PC-3 (cell line): ENCODE measurements at places on chromosomes 6 and 20. TPM values are rescaled to one million over a fixed set of nuclear protein-coding genes. Genes with fewer than 3 reads are reported as not detected.

DNA sequence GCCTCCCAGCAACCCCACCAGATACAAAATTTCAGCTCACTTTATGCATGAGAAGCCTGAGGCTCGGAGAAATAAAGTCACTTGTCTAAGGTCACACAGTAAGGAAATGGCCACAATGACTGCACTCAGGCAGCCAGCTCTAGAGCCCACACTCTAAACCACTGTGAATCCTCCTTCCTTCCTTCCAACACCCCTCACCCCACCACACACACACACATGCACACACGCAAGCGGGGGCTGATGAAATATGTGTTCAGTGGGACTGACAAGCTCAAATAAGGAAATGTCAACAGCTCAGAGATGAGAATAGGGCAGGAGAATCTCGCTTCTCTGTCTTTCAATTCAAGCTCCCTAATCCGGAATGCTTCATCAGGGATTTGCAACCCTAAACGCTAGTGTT lies 6.0 kb upstream of the BPIFA1 start:
- H3K27me3 ChIP-seq = peaks cover 60% of the 10 kb centered on the region
- no peak overlapping the region for H3K4me3 ChIP-seq
- H3K4me1 ChIP-seq = no peaks in the 10 kb centered on the region
- H3K27ac ChIP-seq = no peak overlapping the region

GRCh38 chr20:24604966-24605665 lies 135.7 kb downstream of the SYNDIG1 start:
- H3K4me1 ChIP-seq = no peaks in the 10 kb centered on the region
- no peak overlapping the region for H3K27ac ChIP-seq
- DNase-seq = no peak
- H3K4me3 ChIP-seq = no peak overlapping the region

DNA sequence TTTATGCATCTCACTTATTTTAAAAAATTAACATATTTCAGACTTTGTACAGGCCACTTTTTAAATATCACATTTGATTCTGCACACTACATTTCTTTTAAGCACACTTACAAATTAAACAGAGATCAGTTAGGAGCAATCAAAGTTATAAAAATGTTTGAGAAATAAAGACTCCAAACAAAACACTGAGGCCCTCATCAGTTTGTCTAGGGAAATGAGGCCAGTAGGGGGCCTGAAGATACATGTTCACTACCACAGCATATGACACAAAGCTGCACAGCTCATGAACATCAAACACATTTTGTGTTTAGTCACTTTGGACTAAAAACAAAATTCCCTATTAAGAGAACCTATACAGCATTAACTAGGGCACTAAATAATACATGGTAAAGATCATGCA lies 180.5 kb downstream of the PDE7B start:
- no peak overlapping the region for H3K4me3 ChIP-seq
- no peaks in the 10 kb centered on the region for H3K4me1 ChIP-seq
- no peaks in the 10 kb centered on the region for H3K36me3 ChIP-seq
- no peak overlapping the region for H3K27ac ChIP-seq
- peak; percentile 44 for DNase-seq

Gene MOG
- not detected in 2 replicates for total RNA-seq

Gene RIMS4
- total RNA-seq = 0.04 and 0.17 TPM in 2 replicates

- H3K27me3 ChIP-seq = no peaks in the 10 kb centered on the region
- H3K36me3 ChIP-seq = no peaks in the 10 kb centered on the region
- H3K4me3 ChIP-seq = no peak overlapping the region
- no peak for DNase-seq
- H3K27ac ChIP-seq = no peak overlapping the region
Observed at GRCh38 chr6:53892707-53893106, 97.9 kb downstream of the LRRC1 start.

DNA sequence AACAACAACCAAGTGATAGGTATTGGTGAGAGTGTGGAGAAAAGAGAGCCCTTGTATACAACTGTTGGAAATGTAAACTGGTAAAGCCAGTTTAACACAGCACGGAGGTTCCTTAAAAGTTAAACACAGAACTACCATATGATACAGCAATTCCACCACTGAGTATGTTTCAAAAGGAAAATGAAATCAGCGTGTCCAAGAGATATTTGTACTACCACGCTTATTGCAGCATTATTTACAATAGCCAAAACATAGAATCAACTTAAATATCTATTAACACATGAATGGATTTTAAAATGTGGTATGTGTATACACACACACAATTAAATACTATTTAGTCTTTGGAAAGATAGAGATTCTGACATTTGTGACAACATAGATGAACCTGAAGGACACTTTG lies 1.1 kb downstream of the PTCHD4 start:
- H3K27ac ChIP-seq = no peak overlapping the region
- H3K27me3 ChIP-seq = no peaks in the 10 kb centered on the region
- H3K4me3 ChIP-seq = no peak overlapping the region

GRCh38 chr6:74755778-74756177 lies 450.1 kb downstream of the COL12A1 start:
- no peak for DNase-seq
- no peaks in the 10 kb centered on the region for H3K36me3 ChIP-seq
- no peak overlapping the region for H3K27ac ChIP-seq
- peaks cover 12% of the 10 kb centered on the region for H3K4me1 ChIP-seq
- no peaks in the 10 kb centered on the region for H3K27me3 ChIP-seq
- H3K4me3 ChIP-seq = no peak overlapping the region

GRCh38 chr6:12150812-12151432 lies 138.8 kb downstream of the HIVEP1 start:
- peak overlapping the region; percentile 80 for H3K27ac ChIP-seq
- peaks cover 41% of the 10 kb centered on the region for H3K4me1 ChIP-seq
- H3K36me3 ChIP-seq = no peaks in the 10 kb centered on the region
- H3K4me3 ChIP-seq = no peak overlapping the region

GRCh38 chr6:150159757-150160156 lies 16.9 kb downstream of the PPP1R14C start:
- DNase-seq = no peak
- H3K36me3 ChIP-seq = no peaks in the 10 kb centered on the region
- no peaks in the 10 kb centered on the region for H3K4me1 ChIP-seq
- H3K27ac ChIP-seq = no peak overlapping the region
- no peak overlapping the region for H3K4me3 ChIP-seq

- no peaks in the 10 kb centered on the region; the same call in 1 of the 2 replicates for H3K36me3 ChIP-seq
- no peak overlapping the region for H3K27ac ChIP-seq
- H3K27me3 ChIP-seq = no peaks in the 10 kb centered on the region
- H3K4me3 ChIP-seq = no peak overlapping the region
- no peak for DNase-seq
Observed at GRCh38 chr6:2213086-2213485, 32.3 kb downstream of the GMDS start.

Gene CALHM4
- not detected in 2 replicates for total RNA-seq
